ENCODE measurements at places on chromosomes 13 and 19.

GRCh38 chr19:7636691-7637373 is at the start of gene STXBP2:
STXBP2 (plus strand) TSS chr19:7637110; CDS start chr19:7637150, 40 bp downstream.
- peak; percentile 91 for DNase-seq

- DNase-seq: no peak
Observed at GRCh38 chr13:30125422-30126073, 181.8 kb downstream of the KATNAL1 start.

DNA sequence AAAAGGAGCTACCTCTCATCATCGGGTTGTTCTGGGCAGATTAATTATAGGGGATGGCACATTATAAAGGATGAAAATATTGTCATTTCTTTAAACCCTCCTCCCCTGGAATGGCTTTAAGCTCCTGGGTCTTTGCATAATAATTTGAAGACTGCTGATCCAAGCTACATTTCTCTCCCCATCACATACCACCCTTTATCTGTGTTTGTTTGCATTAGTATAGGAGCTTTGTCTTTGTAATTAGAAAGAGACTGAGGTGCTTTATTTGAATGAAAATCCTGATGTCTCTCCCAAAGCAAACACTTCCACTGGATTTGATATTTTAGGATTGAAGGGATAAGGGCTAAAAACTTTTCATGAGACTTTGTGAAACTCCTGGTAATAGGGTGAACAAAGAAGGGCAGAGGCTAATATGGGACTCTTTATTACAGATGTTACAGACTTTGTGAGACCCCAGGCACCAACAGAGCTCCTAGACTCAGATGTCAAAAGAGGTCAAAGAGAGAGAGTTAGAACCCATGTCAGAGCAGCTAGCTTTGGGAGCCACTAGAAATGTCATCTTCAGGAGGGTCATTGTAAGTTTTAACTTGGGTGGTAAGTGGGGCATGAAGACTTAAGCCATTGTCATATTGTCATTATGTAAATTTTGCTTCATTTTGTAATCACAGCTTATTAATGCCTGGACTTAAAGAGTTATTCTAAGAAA is 75.3 kb upstream of the RXFP2 start:
- no peak for DNase-seq

DNA sequence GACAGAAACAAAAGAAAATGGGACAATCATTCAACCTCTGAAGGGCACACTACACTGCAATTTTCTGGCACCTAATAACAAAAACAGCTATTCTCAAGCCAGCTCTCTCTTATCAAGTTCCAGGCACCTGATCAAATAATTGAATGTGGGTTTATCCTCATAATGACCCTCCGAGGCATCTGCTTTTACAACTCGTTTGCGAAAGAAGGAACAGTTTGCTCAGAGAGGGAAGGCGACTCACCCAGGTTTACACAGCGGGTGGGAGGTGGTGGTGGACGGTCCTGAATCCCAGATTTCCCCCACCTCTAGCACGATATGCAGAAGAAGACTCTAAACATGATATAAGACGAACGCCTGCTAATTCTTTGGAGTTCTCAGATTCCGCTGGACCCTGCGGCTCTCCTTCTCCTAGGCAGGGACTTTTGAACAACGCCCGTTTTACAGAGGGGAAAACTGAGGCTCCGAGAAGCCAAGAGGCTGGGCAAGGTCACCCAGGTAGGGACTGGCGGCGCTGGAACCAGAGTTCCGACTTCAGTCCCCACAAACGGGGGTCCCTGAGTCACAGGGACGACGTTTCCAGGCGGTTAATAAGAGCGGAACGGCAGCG is 641 bp downstream of the SGTA start:
- no peak for DNase-seq

DNA sequence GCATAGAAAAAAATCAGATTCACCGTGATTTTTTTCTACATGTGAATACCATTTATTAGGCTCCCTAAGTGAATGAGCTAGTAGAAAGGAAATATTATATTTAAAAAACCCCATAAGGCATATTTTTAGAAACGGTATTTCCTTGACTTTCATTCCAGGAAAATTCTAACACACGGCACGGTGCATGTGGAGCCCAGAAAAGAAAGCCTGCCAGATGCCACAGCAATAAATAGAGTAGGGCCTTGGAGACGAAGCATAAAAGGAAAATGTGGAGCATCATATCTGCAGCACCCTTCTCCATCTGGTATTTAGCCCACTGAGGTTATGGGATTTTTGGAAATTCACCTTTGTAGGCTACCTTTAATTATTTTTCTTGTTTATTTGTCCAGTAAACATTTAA is 314.4 kb downstream of the ENOX1 start:
- no peak for DNase-seq

- no peak for DNase-seq
Observed at GRCh38 chr19:33290082-33290815, 12.1 kb downstream of the CEBPA start.

- no peak for DNase-seq
Observed at GRCh38 chr13:112931028-112931934, 37.7 kb upstream of the MCF2L start.

DNA sequence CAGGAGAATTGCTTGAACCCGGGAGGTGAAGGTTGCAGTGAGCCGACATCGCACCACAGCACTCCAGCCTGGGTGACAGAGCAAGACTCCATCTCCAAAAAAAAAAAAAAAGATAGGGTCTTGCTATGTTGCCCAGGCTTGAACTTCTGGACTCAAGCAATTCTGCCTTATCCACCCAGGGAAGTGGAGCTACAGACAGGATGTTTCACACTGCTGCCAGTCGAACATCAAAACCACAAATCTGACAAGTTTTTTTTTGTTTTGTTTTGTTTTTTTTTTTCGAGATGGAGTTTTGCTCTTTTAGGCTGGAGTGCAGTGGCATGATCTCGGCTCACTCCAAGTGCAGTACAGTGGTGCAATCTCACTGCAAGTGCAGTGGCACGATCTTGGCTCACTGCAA is 10.8 kb downstream of the XPO4 start:
- no peak for DNase-seq

DNA sequence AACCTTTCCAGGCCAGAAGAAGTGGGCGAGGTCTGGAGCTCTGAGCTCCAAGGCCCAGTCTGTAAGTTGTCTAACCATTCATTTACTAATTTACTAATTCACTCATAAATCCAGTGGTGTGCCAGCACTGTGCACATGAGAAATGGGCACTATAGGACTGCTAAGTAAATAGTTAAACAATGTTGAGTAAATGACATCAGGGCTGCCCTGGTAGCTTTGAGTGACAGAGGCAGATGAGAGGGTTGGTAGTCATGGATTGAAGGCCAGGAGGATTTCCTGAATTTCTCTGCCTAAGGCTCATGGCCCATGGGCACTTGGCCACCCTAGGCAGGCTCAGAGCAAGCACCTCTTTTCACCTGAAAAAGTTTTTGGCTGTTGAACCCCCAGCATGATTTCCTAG is 216.9 kb upstream of the RXFP2 start:
- DNase-seq: no peak

- DNase-seq: no peak
Observed at GRCh38 chr13:37407156-37407555, 191.4 kb downstream of the POSTN start.

- no peak for DNase-seq
Observed at GRCh38 chr13:44848920-44849676, 140.2 kb downstream of the NUFIP1 start.

GRCh38 chr19:17503240-17503639 is 8.2 kb upstream of the PGLS start:
- no peak for DNase-seq

DNA sequence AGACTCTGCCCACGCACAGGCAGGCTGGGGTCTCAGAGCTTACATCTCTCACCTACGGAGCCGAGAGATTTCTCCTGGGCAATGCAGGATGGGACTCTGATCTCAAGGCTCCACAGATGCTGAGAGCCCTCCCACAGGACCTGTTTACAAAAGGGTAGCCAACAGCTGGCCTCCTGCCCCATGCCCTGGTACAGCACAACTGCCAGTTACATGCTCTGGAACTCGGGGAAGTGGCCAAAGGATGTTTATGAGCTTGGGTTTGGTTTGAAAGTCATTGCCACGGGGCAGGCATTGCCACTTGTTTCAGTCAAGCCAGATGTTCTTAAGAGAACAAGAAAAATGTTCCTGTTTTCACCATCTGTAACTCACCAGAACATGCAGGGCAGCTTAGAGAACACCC is 3.5 kb downstream of the DHRS12 start:
- no peak for DNase-seq

GRCh38 chr19:27674701-27675100 is 1538.2 kb downstream of the UQCRFS1 start:
- DNase-seq: no peak

DNA sequence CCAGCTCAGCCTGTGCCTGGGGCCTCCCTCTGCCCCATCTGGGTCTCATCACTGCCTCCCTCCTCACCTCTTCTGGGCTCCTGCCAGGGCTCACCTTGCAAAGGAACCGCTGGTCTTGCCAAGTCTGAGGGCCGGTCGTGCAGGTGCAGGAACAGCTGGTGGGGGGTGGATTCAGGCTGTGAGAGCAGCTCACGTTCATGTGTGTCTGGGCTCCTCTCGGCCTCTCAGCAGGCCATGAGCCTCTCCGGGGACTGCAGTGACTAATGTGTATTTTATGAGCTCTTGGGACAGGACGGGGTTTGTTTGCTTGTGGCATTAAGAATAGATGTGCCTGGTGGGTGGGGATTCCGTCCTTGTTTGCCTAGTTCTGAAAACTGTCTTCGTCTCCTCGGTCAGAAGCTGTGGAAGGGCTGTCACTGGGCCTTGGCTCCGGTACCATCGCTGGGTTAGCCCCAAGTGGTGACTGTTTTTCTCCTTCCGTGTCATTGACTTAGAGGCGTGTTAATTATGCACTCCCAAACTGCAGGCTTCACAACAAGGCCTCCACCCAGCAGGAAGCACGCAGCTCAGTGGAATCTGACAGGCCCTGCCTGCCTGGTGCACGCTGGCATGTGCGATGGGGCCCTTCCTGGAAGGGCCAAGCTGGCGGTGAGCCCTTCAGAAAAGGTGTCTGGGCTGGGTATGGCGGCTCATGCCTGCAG is 77.6 kb downstream of the KDM4B start:
- no peak for DNase-seq

DNA sequence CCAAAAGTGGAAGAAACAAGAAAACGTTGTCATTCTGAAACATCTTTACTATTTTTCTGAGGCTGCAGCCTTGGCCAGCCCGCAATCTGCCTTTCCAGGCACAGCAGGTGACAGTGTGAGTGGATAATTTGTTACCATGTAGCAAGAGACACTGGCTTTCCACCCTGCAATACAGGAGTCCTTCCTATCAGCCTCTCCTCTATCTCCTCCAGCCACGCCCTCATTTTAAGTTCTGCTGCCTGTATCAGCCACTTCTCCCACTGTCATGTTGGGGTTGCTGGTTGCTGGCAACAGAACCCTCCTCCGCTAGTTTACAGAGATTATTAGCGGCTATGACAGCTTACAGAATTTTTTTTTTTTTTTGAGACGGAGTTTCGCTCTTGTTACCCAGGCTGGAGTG is 7.7 kb upstream of the LGALS7 start:
- DNase-seq: no peak

DNA sequence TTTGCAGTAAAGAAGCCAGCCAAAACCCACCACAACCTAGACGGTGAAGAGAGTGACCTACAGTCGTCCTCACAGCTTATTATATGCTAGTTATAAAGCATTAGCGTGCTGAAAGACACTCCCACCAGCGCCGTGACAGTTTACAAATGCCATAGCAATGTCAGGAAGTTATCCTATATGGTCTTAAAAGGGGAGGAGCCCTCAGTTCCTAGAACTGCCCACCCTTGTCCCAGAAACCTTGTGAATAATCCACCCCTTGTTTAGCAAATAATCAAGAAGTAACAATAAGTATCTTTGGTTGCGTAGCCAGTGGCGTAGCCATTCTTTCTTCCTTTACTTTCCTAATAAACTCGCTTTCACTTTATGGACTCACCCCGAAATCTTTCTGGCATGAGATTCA is 227.9 kb upstream of the ARGLU1 start:
- no peak for DNase-seq

DNA sequence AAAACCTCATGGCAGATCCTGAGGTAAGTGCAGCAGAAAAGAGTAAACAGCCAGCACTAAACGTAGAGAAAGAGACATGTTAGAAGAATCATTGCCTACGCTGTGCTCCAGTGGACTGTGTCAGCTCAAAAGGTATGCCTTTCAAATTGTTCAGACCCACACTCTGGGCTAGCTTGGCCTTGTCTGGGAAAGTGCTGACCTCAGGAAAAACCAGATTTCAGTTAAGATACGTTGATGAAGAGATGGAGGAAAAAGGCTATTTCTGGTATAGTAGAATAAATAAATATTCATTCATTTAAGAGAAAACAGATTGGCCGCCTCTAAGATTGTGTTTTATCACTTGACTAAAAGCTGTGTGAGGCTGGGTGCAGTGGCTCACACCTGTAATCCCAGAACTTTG is 9.6 kb upstream of the SUCLA2 start:
- DNase-seq: no peak

- no peak for DNase-seq
Observed at GRCh38 chr13:108212886-108213285, 2.5 kb downstream of the LIG4 start.

DNA sequence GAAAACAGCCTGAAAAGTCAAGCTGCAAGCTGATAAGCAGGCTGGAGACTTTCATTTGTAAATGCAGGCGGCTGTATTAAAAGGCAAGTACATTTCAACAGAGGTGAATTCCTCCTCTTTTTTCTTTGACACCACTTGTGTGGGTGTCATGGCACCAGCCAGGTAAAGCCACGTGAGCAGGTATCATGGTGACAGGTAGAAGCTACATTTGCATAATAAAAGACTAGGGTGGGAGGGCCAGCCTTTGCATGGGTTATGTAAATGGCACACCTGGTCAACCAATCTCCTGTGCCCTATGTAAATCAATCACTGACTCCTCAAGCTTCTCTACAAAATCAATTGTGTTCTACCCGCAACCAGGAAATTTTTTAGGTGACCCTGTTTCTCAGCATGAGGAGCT is 68.2 kb downstream of the ZNF100 start:
- no peak for DNase-seq

- no peak for DNase-seq
Observed at GRCh38 chr13:91046715-91047327, 300.7 kb upstream of the MIR17HG start.

DNA sequence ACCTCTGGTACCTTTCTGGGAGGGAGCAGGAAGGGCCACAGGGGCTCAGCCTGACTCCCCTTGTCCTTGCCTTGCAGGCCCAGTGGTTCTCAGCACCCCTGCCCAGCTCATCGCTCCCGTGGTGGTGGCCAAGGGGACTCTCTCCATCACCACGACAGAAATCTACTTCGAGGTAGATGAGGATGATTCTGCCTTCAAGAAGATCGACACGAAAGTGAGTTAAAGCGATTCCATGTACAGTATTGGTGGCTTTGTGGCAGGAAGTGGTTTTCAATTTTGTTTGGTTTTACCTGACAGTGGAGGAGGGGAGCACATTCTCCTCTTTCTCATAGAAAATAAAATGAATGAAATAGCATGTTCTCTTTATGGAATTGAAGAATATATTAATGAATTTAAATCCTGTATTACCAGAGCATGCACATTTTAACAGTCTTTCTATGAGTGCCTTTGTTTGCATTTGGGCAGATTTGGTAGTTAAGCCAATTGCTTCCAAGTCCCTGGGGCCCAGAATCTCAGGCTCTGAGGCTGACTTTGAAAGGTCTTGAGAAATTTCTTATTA is 4.1 kb downstream of the MAB21L1 start:
- no peak for DNase-seq

Data from stimulated activated CD8-positive, alpha-beta memory T cell treated with anti-CD3 and anti-CD28 coated beads, Interleukin-4, amount 100 ng/mL, for 4 hours (primary cell).